HFFc6 (cell line): ENCODE measurements at places on chromosomes 4 and X. TPM values are rescaled to one million over a fixed set of nuclear protein-coding genes. Genes with fewer than 3 reads are reported as not detected.
A peak's percentile ranks its signal among the peaks of the same experiment; 100 is the strongest.

NDUFA1 gene
- 96.9 to 119 TPM (median 118 TPM) in 3 replicates for total RNA-seq

FAM47A gene
- not detected in 3 replicates for total RNA-seq

ATP11C gene
- 28.4 to 34.5 TPM (median 31.0 TPM) in 3 replicates for total RNA-seq

SOD3 gene
- total RNA-seq = 13.8 to 17.9 TPM (median 17.4 TPM) in 3 replicates

DKK2 gene
- total RNA-seq = 0.19 to 0.56 TPM (median 0.34 TPM) in 3 replicates

GRCh38 chrX:119231936-119232445 is 4.1 kb upstream of the PGRMC1 start:
- peaks cover 3% of the 10 kb centered on the region for H3K27me3 ChIP-seq
- no peak overlapping the region for H3K4me3 ChIP-seq
- H3K4me1 ChIP-seq = peaks cover 34% of the 10 kb centered on the region
- no peak for DNase-seq
- peaks cover 1% of the 10 kb centered on the region for H3K36me3 ChIP-seq

FAT1 gene
- 276 to 438 TPM (median 347 TPM) in 3 replicates for total RNA-seq

DNA sequence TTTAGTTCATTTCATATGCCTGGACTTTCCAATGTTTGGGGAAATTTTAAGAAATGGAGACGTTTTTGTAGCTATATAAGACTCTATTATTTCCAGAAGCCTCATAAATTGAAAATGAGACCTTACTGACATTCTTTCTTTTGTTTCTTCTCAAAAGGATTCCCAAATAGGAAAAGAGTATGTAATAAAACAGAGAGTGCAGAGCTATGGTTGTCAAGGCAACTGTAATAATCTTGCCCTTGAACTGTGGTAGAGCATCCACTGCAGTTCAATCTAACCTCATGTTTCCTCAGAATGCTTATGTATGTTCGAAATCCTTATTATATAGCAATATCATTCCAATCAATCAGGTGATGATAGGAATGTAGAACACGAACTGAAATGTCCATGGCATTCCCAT is 54.1 kb downstream of the AMELX start:
- H3K27me3 ChIP-seq = no peaks in the 10 kb centered on the region
- DNase-seq = no peak
- no peaks in the 10 kb centered on the region for H3K36me3 ChIP-seq
- H3K4me1 ChIP-seq = peaks cover 16% of the 10 kb centered on the region
- H3K4me3 ChIP-seq = no peak overlapping the region

- peaks cover 2% of the 10 kb centered on the region; the same call in 1 of the 2 replicates for H3K27me3 ChIP-seq
- H3K4me3 ChIP-seq = peak overlapping the region; percentile 89
- no peaks in the 10 kb centered on the region for H3K36me3 ChIP-seq
- no peak for DNase-seq
- peaks cover 15% of the 10 kb centered on the region for H3K4me1 ChIP-seq
- peak overlapping the region; percentile 89; the same call in 1 of the 2 replicates for H3K27ac ChIP-seq
Measured at GRCh38 chrX:154017766-154018517, 1.8 kb downstream of the IRAK1 start.

DNA sequence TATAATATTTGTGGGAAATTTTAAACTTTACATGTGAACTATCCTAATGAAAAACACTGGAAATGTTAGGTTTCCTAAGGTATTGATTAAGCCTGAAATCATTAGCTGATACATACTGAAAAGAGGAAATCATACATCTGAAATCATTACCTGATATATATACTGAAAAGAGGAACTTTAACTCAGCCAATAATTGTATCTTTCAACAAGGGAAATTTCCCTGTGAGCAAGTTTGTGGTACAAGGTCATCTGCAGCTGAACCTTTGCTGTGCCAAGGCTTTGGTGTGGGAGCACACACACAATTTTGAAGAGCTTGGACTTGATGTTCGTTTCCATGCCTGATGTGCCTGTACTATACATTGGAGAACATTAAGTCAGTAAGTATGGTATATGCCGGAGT is 131.9 kb upstream of the USP9X start:
- DNase-seq = no peak
- no peaks in the 10 kb centered on the region for H3K4me1 ChIP-seq

KLB gene
- not detected in 3 replicates for total RNA-seq

CLTRN gene
- total RNA-seq = 0.21 TPM in 1 of 3 replicates, not detected in the others

- no peak for DNase-seq
- peaks cover 7% of the 10 kb centered on the region for H3K4me1 ChIP-seq
- H3K27me3 ChIP-seq = no peaks in the 10 kb centered on the region
- H3K36me3 ChIP-seq = peaks cover 3% of the 10 kb centered on the region; the same call in 1 of the 2 replicates
Measured at GRCh38 chr4:2545321-2546013, 9.0 kb downstream of the FAM193A start.

DNA sequence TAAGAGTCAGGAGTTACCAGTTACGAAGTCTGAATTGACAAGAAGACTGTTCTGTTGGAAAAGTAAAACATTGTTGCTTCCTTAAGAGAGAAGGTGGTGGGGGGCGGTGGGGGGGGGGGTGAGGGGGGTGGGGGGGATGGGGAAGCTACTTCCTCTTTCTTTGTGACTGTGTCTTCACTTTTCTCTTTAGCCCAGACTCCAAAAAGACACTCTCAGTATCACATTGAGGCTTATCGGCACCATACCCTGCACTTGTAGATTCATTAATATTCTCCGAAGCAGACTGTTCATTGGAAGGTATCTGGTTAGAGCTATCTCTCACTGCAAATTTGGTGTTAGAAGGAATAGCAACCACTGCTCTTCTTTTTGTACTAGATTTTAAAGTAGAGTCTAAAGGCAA is 94.5 kb upstream of the IL13RA1 start:
- H3K27me3 ChIP-seq = no peaks in the 10 kb centered on the region
- no peaks in the 10 kb centered on the region for H3K4me1 ChIP-seq
- H3K27ac ChIP-seq = no peak overlapping the region
- no peak for DNase-seq
- no peak overlapping the region for H3K4me3 ChIP-seq

ASB5 gene
- total RNA-seq = 0.09 to 0.14 TPM in 2 of 3 replicates, not detected in the other

- H3K4me1 ChIP-seq = peaks cover 70% of the 10 kb centered on the region
- peaks cover 13% of the 10 kb centered on the region; the same call in 1 of the 2 replicates for H3K36me3 ChIP-seq
- peak overlapping the region; percentile 81 for H3K27ac ChIP-seq
- H3K4me3 ChIP-seq = no peak overlapping the region; the same call in 1 of the 2 replicates
- no peak for DNase-seq
- H3K27me3 ChIP-seq = no peaks in the 10 kb centered on the region
Measured at GRCh38 chrX:67564475-67564874, 20.7 kb downstream of the AR start.

- peaks cover 45% of the 10 kb centered on the region for H3K4me1 ChIP-seq
- peak overlapping the region; percentile 25 for H3K27ac ChIP-seq
- no peak for DNase-seq
- no peak overlapping the region for H3K4me3 ChIP-seq
- no peaks in the 10 kb centered on the region for H3K27me3 ChIP-seq
- no peaks in the 10 kb centered on the region for H3K36me3 ChIP-seq
Measured at GRCh38 chrX:11555759-11556158, 110.0 kb downstream of the ARHGAP6 start.

DNA sequence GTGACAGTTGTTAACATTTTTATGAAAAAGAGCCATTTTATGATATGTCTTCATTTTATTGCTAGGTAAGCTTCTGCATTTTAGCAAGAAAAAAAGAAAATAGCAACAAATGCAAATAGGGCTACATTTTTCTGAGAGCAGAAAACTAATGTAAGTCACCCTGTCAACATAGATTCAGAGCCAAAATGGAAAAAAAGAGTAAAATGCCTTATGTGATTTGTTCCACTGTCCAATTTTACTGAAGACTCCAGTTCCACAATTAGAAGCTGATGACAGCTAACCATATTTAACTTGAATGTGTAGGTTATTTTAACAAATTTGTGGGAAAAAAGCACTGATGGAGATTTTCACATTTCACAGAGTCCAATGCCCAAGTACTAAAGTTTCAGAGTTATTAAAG is 772.3 kb downstream of the FAT4 start:
- no peaks in the 10 kb centered on the region for H3K36me3 ChIP-seq
- no peaks in the 10 kb centered on the region for H3K27me3 ChIP-seq
- no peaks in the 10 kb centered on the region for H3K4me1 ChIP-seq
- no peak overlapping the region for H3K27ac ChIP-seq
- H3K4me3 ChIP-seq = no peak overlapping the region
- DNase-seq = no peak

- H3K4me1 ChIP-seq = peaks cover 34% of the 10 kb centered on the region
- H3K4me3 ChIP-seq = no peak overlapping the region
- H3K27me3 ChIP-seq = peaks cover 18% of the 10 kb centered on the region
Measured at GRCh38 chr4:25905371-25905770, 8.6 kb upstream of the SMIM20 start.

DNA sequence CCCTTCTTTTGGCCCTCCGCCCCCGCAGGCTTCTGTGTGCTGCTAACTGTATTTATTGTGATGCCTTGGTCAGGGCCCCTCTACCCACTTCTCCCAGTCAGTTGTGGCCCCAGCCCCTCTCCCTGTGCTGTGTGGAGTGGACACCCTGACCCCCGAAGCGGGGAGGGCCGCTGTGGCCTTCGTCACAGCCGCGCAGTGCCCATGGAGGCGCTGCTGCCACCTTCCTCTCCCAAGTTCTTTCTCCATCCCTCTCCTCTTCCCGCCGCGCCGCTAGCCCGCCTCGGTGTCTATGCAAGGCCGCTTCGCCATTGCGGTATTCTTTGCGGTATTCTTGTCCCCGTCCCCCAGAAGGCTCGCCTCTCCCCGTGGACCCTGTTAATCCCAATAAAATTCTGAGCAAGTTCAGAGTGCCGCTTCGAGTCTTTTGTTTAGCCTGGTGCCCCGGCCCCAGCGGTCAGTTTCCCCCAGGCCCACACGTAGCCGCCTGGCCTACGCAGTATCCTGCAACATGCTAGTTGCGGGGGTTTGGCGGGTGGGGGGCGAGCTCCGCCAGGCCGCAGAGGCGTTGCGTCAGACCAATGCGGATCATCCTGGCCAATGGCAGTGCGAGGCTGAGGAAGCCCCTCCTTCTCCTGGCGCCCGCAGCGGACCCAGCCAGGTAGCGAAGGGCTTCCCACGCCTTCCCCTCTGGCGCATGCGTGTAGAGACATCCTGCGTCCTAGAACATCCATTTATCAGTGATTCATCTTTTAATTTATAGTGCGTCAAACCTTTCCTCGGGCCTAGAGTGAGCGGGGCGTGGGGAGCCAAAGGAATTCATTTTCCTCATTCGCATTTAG is 5.6 kb upstream of the KANTR start:
- peak overlapping the region; percentile 92 for H3K4me3 ChIP-seq
- H3K27me3 ChIP-seq = peaks cover 2% of the 10 kb centered on the region
- peaks cover 12% of the 10 kb centered on the region for H3K36me3 ChIP-seq
- DNase-seq = peak; percentile 62
- peaks cover 42% of the 10 kb centered on the region for H3K4me1 ChIP-seq

VCX2 gene
- total RNA-seq = not detected in 3 replicates

GABRQ gene
- not detected in 3 replicates for total RNA-seq

CCDC120 gene
- total RNA-seq = 0.42 to 0.43 TPM in 2 of 3 replicates, not detected in the other

- DNase-seq = no peak
- no peak overlapping the region for H3K4me3 ChIP-seq
- H3K4me1 ChIP-seq = no peaks in the 10 kb centered on the region
- no peaks in the 10 kb centered on the region for H3K27me3 ChIP-seq
- no peak overlapping the region for H3K27ac ChIP-seq
Measured at GRCh38 chrX:148284056-148284455, 216.4 kb upstream of the AFF2 start.

DNA sequence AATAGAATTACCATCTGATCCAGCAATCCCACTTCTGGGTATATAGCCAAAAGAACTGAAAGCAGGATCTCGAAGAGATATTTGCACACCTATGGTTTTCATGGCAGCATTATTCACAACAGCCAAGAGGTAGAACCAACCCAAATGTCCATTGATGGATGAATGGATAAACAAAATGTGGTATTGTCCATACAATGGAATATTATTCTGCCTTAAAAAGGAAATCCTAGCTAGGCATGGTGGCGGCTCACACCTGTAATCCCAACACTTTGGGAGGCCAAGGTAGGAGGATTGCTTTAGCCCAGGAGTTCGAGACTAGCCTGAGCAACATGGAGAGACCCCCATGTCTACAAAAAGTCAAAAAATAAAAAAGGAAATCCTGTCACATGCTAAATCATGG is 27.3 kb downstream of the SAT1 start:
- H3K4me1 ChIP-seq = peaks cover 10% of the 10 kb centered on the region
- DNase-seq = no peak
- no peak overlapping the region for H3K4me3 ChIP-seq
- no peak overlapping the region for H3K27ac ChIP-seq

CXCL5 gene
- 0.13 TPM in 1 of 2 replicates, not detected in the other for total RNA-seq

- H3K4me1 ChIP-seq = no peaks in the 10 kb centered on the region
- no peaks in the 10 kb centered on the region for H3K36me3 ChIP-seq
- H3K4me3 ChIP-seq = no peak overlapping the region
- peaks cover 12% of the 10 kb centered on the region for H3K27me3 ChIP-seq
- no peak for DNase-seq
- no peak overlapping the region for H3K27ac ChIP-seq
Measured at GRCh38 chr4:56040842-56041241, 92.1 kb downstream of the CEP135 start.

GRCh38 chr4:147747787-147748454 is 16.0 kb downstream of the ARHGAP10 start:
- H3K36me3 ChIP-seq = peaks cover 29% of the 10 kb centered on the region
- H3K27me3 ChIP-seq = no peaks in the 10 kb centered on the region
- H3K27ac ChIP-seq = no peak overlapping the region
- peaks cover 45% of the 10 kb centered on the region for H3K4me1 ChIP-seq
- DNase-seq = no peak
- no peak overlapping the region for H3K4me3 ChIP-seq

ENPEP gene
- not detected in 3 replicates for total RNA-seq

DNA sequence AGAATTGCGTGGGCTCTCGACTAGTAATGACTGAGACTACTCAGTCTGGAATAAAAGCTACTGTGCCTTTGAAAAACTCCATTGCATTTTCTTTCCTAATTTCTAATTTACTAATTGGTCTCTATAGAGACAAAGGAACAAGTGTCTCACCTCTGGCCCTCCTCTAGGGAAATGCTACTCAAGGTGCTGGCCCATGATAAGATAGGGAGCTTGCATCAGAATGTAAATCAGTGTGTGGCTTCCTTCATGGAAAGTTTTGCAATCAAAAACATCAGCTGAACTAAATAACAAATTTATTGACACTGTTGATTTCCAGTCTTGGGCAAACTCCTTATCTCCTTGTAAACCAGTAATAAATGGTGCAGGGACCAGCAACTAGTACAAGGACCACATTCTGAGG is 81.8 kb downstream of the SRPX start:
- H3K4me1 ChIP-seq = no peaks in the 10 kb centered on the region
- no peak overlapping the region for H3K27ac ChIP-seq
- H3K4me3 ChIP-seq = no peak overlapping the region
- peaks cover 2% of the 10 kb centered on the region; the same call in 1 of the 2 replicates for H3K27me3 ChIP-seq
- DNase-seq = no peak

- H3K27me3 ChIP-seq = peaks cover 1% of the 10 kb centered on the region; the same call in 1 of the 2 replicates
- DNase-seq = peak; percentile 36
- H3K27ac ChIP-seq = peak overlapping the region; percentile 81
- H3K4me1 ChIP-seq = peaks cover 20% of the 10 kb centered on the region
- H3K4me3 ChIP-seq = no peak overlapping the region
Measured at GRCh38 chrX:71128915-71129765, 10.7 kb downstream of the MED12 start.

PACRGL gene
- total RNA-seq = 10.1 to 12.7 TPM (median 11.3 TPM) in 3 replicates

- H3K36me3 ChIP-seq = no peaks in the 10 kb centered on the region
- no peaks in the 10 kb centered on the region for H3K27me3 ChIP-seq
- no peak overlapping the region for H3K27ac ChIP-seq
- H3K4me1 ChIP-seq = no peaks in the 10 kb centered on the region
Measured at GRCh38 chrX:28850955-28851354, 263.7 kb downstream of the IL1RAPL1 start.
